ENCODE measurements at places on chromosomes 7 and 10.
A peak's percentile ranks its signal among the peaks of the same experiment; 100 is the strongest.

GRCh38 chr10:4596951-4597350, 229.1 kb upstream of the AKR1E2 start:
- no peak for DNase-seq

DNA sequence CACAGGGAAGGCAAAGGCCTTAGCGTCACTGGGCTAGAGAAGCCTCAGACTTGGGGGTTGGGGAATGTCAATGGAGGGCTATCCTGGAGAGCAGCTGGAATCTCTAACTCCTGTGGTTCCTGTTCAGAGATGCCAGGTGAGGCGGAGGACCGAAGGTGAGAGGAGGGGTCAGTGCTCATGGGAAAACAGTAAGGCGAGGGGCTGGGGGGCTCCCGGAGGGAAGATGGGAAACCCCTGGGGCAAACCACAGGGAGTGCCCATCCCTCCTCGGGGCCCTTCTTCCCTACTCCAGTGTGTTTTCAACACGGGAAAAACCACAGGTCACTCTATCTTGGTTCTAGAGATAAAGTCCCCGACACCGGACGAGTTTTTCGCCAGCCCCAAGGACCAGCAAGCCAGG, 3.3 kb downstream of the LRCH4 start:
- no peak for DNase-seq

GRCh38 chr10:9297580-9297979, 1243.1 kb downstream of the GATA3 start:
- no peak for DNase-seq

- no peak for DNase-seq
These were observed 223.9 kb downstream of the TCERG1L start for GRCh38 chr10:131087464-131088215.

GRCh38 chr10:32417911-32418547, 27.9 kb upstream of the CCDC7 start:
- DNase-seq = no peak

DNA sequence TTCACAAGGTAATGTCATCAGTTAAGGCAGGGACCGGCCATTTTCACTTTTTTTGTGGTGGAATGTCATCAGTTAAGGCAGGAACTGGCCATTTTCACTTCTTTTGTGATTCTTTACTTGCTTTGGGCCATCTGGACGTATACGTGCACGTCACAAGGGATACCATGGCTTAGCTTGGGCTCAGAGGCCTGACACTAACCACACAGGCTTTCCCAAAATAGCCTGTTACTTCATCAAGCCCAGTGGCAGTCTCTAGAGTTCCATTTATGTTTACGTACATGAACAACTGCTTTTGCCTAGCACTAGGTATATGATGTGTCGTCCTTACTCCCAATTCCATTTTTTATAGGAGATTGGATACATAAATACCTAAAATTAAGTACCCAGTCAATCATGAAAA, 237.9 kb downstream of the C7orf25 start:
- DNase-seq = no peak

DNA sequence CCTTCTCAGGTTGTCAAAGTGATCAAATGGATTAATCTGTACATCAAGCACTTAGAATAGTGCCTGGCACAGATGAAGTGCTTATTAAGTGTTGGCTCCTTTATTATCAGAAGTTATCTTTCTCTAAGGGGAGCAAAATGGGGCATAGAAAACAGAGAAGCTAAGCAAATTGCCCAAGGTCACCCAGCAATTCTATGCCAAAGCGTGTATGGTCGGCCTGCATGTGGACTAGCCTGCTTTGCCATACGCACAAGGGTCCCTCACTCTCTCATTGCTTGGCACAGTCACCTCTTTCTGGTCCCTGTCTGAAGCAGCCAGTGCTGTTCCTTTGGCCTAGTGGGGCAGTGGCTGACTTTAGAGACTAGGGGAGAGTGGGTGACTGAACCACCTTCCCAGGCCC, 45.3 kb downstream of the CDH23 start:
- no peak for DNase-seq

DNA sequence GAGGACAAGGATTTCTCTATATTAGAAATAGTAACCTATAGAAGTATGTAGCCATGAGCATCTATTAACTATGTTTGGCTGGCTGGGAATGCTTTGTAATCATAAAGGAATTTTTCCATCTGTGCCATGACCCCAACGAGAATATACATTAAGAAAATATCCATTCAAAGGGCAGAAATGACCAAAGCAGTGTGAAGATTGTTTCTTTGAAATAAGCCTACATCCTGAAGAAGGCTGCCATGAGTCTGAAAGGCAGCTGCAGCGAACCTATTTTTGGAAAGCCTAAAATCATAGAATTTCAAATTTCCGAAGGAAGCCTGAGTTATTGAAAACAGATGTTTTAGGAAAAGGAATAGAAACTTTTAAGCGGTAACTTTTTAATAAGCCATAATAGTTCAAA, 244.2 kb upstream of the FOXK1 start:
- DNase-seq = no peak

DNA sequence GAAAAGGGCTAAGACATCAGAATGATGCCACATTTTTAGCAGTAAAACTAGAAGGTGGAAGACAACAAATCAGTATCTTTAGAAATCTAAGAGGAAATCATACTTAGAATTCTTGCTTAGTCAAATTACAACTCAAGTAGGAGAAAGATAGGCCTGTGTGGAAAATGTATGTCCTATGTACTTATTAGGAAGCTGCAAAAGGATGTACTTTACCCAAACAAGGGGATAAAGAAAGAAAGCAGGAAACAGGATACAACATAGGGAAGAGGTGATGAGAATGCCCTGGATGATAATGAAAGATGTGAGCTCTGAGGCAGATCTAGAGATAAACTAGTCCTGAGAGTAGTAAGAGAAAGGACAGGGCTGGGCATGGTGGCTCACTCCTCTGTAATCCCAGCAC, 54.9 kb downstream of the RNLS start:
- no peak for DNase-seq

DNA sequence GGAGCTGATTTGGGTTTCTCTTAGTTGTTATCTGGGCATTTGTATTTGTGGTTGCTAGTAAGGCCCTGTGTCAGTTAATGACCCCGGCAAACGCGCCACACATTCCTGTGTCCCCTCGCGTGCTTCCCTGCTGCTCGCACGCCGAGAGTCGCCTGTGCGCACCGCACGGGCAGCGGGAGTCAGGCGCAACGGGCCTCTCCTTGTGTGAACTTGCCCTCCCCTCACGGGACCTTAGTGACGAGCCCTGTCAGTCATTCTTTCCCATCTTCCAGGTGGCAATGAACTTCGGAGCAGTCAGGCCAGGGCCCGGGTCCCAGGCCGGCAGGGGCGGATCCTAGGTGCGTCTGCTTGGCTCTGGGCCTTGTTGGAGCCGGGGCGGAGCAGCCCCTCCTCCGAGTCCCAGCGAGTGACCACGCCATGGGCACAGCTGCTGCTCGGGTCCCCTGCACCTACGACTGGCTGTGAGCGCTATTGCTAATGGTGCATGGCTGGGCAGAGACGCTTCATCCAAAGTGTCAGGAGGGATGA, 12.4 kb upstream of the PRKAR1B start:
- DNase-seq = no peak

DNA sequence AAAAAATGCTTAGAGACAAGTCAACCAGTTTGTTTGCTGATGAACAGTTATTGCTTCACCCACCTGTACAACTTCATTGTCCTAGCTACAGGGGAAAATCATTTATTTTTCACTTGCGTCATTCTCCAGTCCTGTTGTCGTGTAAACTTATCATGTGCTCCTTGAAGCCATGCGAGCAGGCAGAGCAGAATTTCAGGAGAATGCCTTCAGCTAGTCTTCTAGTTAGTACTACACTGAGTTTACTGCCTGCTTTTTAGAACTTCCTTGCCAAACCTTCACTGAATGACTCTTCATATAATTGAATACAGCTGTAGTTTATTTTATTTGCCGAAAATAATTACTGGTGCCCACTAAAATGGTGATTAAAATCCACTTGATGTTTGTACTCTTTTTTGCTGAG, 15.6 kb downstream of the RPA3 start:
- no peak for DNase-seq

DNA sequence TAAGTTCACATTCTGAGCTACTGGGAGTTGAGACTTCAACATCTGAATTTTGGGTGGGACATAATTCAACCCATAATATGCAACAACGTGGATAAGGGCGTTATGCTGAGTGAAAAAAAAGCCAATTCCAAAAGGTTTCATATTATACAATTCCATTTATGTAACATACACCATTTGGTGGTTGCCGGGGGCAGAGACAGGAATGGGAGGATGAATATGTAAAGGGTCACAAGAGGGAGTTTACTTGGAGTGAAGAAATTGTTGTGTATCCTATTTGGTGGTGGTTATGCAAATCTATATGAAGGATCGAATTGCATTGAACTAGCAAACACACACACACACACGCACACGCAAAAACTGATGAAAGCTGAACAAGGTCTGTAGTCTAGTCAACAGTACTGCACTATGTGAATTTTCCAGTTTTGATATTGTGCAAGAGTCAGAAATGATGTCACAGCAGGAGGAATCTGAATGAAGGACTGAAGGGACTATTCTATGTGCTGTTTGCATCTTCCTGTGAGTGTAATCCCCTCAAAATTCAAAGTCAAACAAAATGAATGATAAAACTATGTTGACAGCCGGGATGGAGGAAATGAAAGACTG, 249.2 kb upstream of the HABP2 start:
- DNase-seq = no peak

- peak; percentile 36 for DNase-seq
These were observed 31.5 kb downstream of the MBL2 start for GRCh38 chr10:52740913-52741675.

- no peak for DNase-seq
These were observed 527.3 kb upstream of the SEMA3D start for GRCh38 chr7:85714043-85714578.

GRCh38 chr7:67438913-67439505, 442.4 kb downstream of the TYW1 start:
- DNase-seq = no peak

GRCh38 chr7:144628176-144628575, 207.7 kb downstream of the TPK1 start:
- DNase-seq = no peak

- DNase-seq = peak; percentile 15
These were observed 45.9 kb upstream of the ARHGAP12 start for GRCh38 chr10:31974434-31975124.

DNA sequence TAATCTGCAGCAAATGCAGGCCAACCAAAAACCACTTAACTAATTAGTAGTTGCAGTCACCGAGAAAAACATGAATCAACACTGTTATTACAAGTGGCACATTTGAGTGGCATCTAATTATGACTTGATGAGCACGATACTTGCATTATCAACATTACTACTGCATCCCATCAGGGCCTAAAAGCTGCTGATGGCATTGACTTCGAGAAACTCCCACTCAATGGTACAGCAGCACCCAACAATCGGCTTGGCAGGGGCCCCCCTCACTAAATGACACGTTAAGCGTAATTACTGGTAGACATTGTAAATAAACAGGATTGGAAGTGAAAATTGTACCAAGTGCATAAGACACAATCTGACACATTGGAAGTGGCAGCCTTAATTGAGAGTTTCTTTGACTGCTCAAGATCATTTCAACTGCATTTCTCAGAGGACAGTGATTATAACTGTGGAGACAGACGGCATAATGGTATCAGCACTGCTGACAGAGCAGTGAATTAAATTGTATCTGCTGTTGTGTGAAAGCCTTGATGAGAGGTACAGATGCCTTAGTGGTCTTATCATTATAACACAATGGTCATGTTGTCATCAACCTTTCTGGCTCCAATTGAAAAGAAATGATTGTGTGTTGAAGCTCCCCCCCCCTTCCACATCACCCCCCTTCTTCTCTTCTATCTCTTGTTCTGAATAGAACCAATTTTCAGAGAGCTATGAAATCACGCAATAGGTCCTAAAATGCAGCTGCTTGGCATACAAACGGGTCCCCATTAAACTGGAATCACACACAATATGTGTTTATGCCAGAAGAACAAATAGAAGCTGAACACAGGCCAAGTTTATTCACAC, 43.4 kb downstream of the SHTN1 start:
- DNase-seq = no peak

GRCh38 chr7:128197589-128197988, 43.5 kb upstream of the LEP start:
- no peak for DNase-seq

- no peak for DNase-seq
These were observed 27.3 kb upstream of the CADPS2 start for GRCh38 chr7:122913608-122914007.

GRCh38 chr10:94076325-94076841, 82.7 kb downstream of the PLCE1 start:
- no peak for DNase-seq

DNA sequence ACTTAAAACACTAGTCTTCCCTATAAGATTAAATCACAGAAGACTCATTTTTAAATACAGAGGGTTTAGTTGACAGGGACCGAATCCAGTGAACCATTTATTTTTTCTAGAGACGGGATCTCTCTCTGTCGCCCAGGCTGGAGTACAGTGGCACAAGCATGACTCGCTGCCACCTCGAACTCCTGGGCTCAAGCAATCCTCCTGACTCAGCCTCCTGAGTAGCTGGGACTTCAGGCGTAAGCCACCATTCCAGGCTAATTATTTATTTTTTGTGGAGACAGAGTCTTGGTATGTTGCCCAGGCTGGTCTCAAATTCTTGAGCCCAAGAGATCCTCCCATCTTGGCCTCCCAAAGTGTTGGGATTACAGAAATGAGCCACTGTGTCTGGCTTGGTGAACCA, 20.9 kb upstream of the LYZL1 start:
- no peak for DNase-seq

DNA sequence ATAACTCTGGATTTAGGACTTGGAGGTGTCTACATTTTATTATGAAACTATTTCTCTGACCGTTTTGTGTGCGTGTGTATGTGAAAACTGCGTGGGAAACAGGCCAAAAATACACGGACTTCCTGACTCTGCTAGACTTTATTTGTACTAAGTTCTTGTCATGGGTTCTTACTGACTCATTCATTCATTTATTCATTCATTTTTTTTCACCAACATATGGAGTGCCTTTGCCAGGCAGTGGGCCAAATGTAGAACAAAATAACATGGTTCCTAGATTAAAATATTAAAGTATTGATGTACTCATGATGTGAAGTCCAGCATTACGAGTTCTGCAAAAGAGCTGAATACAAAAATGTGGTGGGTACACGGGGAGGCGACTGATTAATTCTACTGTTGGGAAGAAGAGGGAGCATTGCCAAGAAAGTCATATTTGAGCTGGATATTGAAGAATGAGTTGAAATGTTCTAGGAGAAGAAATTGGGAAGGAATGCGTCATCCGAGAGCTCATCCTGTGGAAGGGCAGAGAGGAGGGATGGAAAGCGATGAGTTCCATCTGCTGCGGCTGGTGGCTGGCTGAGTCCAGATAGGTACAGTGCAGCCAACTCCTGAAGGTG, 24.6 kb downstream of the CACNB2 start:
- DNase-seq = no peak

GRCh38 chr10:48605786-48606529, 1.1 kb upstream of the ARHGAP22 start:
- DNase-seq = no peak

GRCh38 chr7:35754741-35755140, 46.1 kb upstream of the SEPTIN7 start:
- DNase-seq = no peak

Measured in T1000 (cell line).